CD4-positive, alpha-beta T cell treated with Interferon gamma for 1 hour (primary cell): ENCODE measurements at places on chromosomes 1 and 21.

- DNase-seq, result no peak
Observed at GRCh38 chr21:42073145-42074099, 2.3 kb downstream of the UMODL1 start.

GRCh38 chr1:235129774-235130570 lies 1.3 kb upstream of the TOMM20 start:
- no peak for DNase-seq

DNA sequence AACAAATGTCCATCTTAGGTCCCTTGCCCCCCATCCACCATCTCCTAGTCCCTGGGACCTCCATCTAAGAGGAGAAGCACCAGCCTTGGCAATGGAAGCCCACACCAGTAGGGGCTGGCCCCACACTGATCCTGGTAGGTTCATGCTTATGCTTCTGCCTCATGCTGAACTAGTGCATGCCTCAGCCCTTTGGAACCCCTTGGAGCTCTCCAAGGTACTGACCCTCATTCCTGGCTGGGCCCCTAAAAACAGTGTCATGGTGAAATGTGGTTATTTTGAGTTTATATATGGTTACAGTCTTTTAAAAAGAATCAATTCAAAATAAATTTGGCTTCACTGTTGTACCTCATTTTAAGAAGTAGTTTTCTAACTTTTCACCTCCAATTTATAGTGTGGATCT lies 108.3 kb downstream of the HIVEP3 start:
- DNase-seq, result no peak

GRCh38 chr1:24289937-24290595 lies 29.1 kb upstream of the GRHL3 start:
- no peak for DNase-seq

DNA sequence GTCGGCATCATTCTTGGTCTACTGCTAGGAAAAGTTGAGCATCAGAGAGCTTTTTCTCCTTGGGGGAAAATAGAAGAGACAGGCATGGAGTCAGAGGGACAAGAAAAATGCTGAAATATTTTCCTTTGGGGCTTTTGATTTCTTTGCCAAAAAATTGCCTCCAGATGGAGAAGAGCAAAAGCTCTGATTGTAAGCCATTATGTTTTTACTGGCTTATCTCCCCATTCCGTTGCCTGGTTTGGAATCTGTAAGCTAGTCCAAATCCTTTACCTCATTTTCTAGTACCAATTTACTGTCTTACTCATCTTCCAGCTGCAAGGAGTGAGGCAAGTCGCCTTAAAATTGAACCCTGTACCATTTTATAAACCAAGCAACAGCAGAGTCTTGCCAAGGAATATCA lies 23.3 kb upstream of the NBL1 start:
- no peak for DNase-seq

GRCh38 chr1:161226759-161227158 lies 899 bp downstream of the TOMM40L start:
- no peak for DNase-seq

- DNase-seq, result no peak
Observed at GRCh38 chr1:46605232-46605631, 1.2 kb upstream of the MKNK1 start.

- no peak for DNase-seq
Observed at GRCh38 chr1:96424877-96425276, 296.7 kb upstream of the PTBP2 start.

DNA sequence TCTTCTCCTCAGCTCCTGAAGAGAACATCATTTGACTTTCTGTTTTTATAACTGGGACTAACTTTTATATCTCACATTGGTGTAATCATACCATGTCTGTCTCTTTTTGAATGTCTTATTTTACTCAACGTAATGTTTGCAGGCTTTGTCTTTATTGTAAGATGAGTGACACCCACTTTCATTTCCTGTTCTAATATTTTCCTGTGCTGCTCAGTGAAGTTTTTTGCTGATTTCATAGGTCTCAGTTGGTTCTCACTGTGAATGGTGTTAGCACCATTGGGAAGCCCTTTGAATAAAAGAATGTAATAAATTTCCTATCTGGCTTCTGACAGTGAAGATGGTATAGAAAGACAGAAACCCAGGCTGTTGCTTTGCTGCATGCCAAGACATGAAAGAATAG lies 84.0 kb downstream of the RAVER2 start:
- DNase-seq, result no peak

GRCh38 chr1:8351693-8352470 lies 34.0 kb downstream of the SLC45A1 start:
- DNase-seq, result no peak

GRCh38 chr1:148263906-148264255 lies 111.8 kb upstream of the NBPF11 start:
- DNase-seq, result no peak

DNA sequence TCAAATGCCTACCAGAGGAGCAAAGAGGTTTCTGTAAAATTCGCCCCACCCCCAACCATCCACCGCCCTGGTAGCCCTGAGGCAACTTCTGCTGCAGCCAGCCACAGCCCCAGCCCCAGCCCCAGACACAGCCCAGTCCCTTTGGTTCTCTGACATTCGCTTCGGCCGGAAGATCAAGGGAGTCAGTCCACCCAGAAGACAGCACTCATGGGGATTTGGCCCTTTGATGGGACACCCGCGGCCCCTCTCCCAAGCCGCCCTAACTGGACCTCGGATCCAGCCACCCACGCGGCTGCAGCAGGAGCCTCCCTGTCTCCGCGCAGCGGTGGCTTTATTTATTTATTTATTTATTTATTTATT lies 3881.0 kb downstream of the SRGAP2C start:
- no peak for DNase-seq

- DNase-seq, result no peak
Observed at GRCh38 chr1:19852036-19852435, 30.2 kb upstream of the OTUD3 start.

- no peak for DNase-seq
Observed at GRCh38 chr1:19078536-19078935, 122.1 kb upstream of the IFFO2 start.

DNA sequence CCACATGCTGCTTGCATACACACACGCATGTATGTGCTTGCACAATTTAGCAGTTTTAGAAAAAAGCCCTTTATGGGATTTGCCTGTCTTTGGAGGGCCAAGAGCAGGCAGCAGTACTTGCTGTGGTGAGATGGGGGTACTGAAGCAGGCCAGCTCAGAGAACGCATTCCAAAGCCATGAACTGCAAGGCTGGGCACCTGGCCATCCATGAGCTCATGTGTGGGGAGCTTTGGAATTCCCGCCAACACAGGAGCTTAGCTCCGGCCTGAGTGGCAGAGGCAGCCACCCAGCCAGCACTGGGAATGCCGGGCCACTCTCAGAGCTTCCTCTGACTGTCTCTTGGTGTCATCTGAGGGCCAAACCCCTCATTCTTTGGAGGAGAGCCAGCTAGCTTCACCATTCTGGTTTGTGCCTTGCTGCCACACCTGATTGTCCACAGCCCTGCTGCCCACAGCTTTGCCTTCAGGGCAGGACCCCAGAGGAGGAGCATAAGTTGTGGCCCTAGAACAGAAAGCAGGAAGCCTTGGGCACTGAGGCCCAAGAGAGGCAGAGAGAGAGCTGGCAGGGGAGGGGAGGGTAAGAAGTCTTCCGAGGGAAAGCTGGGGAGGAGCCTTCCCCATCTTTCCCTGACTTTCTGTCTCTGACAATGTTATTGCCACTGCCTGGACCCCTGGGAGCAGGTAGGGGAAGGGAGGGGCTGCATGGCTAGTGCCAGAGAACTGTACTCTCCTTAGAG lies 92.1 kb upstream of the POU3F1 start:
- no peak for DNase-seq

DNA sequence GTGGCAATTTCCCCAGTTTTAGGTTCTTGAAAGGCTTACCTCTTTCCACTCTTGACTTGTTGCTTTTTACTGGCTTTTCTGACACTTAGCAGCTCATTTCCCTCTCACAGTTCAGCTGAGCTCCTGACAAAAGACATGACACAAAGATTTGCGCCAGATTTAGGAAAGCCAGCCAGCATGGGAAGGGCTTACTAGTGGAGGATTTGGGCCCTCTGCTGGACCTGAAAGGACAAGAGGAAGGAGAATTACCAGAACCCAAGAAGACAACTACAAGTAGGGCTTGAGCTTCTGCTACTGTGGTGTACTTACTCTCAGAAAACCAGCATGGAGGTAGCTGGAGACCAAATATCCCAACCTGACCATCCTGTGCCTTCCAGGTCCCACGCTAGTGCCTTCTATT lies 784.5 kb downstream of the BRINP3 start:
- no peak for DNase-seq

GRCh38 chr1:220528679-220529501 lies 954 bp downstream of the MARK1 start:
- no peak for DNase-seq

DNA sequence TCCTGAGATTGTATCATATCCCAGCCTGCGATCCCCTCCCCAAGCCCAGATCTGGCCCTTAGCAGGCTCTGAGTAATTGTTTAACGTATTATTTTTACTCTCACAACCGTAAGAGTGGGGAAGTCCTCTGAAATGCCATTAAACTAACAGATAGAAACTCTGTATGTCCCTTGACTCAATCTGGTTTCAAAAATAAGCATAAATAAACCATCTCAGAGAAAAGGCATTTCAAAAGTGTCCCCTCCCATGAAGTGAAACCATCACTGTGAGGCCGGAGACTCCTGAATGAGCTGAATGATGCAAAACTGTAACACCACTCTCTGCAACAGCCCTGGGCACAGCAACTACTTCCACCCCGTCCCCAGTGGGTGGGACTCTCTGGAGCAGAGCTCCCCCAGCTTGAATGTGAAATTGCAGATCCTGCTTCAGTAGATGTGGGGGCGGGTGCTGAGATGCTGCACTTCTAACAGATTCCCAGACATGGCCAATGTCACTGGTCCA lies 104.1 kb downstream of the SYF2 start:
- no peak for DNase-seq

GRCh38 chr1:239253032-239253431 lies 133.3 kb upstream of the CHRM3 start:
- no peak for DNase-seq

GRCh38 chr1:38743184-38743583 lies 116.4 kb downstream of the RRAGC start:
- DNase-seq, result no peak

DNA sequence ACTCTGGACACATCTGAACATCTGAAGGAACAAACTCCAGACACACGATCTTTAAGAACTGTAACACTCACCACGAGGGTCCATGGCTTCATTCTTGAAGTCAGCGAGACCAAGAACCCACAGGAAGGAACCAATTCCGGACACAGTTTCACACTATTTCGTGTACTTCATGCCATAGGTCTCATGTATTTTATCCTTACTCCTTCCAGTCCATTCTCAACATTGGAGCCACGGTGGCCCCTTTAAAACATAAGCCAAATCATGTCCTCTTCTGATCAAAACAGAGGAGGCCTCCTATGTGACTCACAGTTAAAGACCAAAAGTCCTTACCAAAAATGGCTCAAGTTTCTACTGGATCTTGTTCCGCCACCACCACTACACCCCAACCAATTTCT lies 29.8 kb upstream of the RCOR3 start:
- DNase-seq, result no peak

- no peak for DNase-seq
Observed at GRCh38 chr1:27609210-27609555, 5.2 kb upstream of the AHDC1 start.

DNA sequence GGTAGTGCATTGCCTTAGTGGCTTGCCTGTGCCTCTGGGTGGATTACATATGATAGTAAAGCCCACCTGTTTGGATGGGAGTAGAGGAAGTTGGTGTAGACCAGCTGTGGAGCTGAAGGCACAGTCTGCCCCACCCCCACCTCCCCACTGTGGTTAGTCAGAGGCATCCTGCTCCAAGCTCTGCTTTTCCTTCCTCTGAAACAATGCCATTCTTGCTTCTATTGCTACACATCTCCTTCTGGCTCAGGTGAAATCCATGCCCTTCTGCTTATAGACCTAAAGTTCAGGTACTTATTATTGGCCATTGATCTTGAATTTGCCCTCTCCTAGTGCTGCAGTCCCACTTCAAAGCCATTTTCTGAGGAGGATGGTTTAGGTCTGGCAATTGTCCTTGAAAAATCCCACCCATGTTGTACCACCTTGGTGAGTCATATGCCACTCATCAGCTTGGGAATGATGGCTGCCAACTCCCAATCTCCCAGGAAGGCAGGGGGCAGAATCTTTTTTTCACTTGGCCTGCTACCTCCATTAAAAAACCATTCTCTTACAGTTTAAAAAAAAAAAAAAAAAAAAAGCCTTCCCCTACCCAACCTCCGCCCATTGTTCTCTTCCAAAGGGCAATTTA lies 6.7 kb upstream of the TXLNA start:
- no peak for DNase-seq

DNA sequence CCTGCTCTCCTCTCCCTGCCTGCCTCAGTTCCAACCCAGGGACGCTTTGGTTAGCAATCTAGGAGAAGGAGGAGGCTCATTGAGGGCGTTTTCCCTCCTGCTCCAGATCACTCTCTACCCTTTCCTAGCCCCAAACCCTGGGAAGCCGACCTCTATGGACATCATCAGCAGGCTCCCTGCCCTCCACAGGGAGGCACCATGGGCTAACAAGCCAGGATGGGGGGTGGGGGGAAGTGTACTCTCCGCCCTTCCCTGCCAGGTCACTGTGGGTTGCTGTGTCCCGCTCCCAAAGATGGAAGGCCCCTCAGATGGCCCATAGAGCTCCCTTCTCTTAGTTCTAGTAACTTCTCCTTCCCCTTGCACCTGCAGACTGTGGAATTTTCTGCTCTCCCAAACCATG lies 35.7 kb downstream of the KCND3 start:
- no peak for DNase-seq

DNA sequence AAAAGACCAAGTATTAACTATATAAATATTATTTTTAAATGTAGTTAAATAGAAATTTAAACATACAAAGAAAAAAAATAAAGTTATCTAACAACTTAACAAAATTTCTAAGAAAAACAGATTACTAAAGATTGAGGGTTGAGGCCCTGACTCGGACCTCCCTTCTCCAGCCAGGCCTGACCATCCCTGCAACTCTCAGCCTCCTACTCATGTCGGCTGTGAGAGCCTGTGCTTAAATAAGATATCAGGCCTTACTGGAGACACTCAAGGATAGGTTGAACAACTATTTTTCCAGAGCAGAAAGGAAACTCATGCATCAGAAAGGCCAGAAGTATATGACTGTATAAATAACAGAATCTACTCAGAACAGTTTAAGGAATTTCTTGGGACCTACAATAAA lies 33.0 kb upstream of the PSMG1 start:
- no peak for DNase-seq

GRCh38 chr1:151048645-151049032 lies 1.1 kb downstream of the C1orf56 start:
- no peak for DNase-seq

GRCh38 chr1:156480411-156481192 lies 20.0 kb downstream of the MEF2D start:
- peak; percentile 80 for DNase-seq

DNA sequence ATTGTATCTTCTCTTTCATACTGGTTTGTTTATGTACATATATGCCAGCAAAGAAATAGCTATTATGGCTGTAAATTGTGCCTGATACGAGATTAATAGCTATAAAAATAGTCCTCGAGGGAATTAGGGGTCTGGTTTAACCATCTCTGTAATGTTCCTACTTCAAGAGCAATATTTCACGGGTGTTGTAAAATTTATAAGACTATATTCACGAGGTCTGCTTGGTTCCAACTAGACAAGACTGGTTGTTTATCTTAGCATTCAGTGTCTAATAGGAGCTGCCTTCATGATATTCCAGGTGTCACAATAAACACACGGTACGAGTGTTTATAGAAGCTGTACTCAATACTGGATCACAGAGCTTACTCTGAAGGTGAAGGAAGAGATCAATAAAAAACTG lies 389.9 kb downstream of the SIPA1L2 start:
- no peak for DNase-seq

GRCh38 chr1:10914056-10914455 lies 98.4 kb upstream of the TARDBP start:
- DNase-seq, result no peak

GRCh38 chr21:45473496-45474322 lies 68.5 kb downstream of the SLC19A1 start:
- DNase-seq, result no peak
